Upper lobe of left lung (tissue), 6 donors: ENCODE measurements at places on chromosomes 1 and 21.

DNA sequence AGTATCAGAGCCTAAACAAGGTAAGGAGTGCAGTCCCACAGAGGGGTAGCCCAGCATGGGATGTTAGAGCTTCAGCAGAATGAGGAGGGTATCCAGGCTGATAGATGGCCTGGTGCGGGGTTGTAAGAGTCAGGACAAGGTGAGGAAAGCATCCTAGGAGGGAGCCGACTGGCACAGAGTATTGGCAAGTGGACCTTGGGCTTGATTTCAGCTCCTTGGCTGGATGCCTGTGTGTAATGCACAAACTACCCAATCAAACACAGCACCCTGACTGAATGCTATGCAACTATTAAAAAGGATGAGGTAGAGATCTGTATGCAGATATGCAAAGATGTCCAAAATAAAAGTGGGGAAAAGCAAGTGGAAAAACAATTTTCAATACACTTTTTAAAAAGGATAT is 18.0 kb downstream of the DENND2C start:
- H3K36me3 ChIP-seq, result no peaks in the 10 kb centered on the region
- H3K4me3 ChIP-seq, result no peak overlapping the region
- no peak overlapping the region for H3K27ac ChIP-seq
- no peaks in the 10 kb centered on the region for H3K4me1 ChIP-seq
- no peaks in the 10 kb centered on the region for H3K27me3 ChIP-seq

DNA sequence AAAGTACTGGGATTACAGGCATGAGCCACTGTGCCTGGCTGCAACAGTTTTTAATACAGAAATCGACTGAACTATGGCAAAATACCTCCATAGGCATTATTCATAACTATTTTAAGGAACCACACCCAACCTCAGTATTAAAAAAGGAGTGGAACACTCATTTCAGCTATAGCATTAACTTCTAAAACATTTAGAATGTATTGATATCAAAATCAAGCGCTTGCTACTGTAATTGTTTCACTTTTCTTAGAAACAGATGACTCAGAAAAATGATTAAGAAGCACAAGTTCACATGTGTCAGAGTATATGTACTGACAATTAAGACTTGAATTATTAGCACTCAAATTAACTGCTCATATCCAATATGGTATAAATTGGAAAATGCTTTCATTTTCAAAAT is 15.1 kb downstream of the AIDA start:
- no peak for DNase-seq
- peaks cover 55% of the 10 kb centered on the region for H3K36me3 ChIP-seq
- no peak overlapping the region for H3K27ac ChIP-seq

DNA sequence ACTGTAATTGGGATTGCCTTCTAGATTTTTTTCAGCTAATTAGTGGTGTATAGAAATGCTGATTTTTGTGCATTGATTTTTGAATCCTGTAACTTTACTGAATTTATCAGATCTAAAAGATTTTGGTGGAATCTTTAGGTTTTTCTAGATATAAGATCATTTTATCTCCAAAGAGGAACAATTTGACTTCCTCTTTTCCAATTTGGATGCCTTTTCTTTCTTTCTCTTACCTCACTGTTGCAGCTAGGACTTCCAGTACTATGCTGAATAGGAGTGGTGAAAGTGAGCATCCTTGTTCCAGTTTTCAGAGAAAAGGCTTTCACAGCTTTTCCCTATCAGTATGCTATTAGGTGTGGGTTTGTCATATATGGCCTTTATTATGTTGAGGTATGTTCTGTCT is 53.6 kb downstream of the TESK2 start:
- H3K4me1 ChIP-seq, result no peaks in the 10 kb centered on the region
- H3K27ac ChIP-seq, result no peak overlapping the region
- H3K36me3 ChIP-seq, result no peaks in the 10 kb centered on the region
- no peak overlapping the region for H3K4me3 ChIP-seq

DNA sequence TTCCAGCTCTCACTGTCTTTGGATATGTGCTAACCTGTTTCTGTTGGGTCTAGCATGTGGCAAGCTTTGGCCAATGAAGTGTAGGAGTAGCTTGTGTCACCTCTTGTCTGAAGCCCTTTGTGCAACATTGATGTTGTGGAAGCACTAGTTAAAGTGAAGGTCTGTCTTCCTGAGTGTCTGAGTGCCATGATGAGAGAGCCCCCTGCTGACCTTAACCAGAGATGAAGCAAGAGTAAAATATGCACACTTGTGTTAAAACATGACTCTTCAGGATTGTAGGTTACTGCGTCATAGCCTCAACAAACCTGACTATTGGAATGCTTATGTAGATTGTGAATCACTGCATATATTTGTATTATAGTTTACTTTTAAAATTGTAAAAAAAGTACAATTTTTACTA is 103.7 kb downstream of the NCAM2 start:
- H3K4me3 ChIP-seq, result no peak overlapping the region
- no peaks in the 10 kb centered on the region for H3K4me1 ChIP-seq
- H3K27ac ChIP-seq, result no peak overlapping the region
- no peaks in the 10 kb centered on the region for H3K27me3 ChIP-seq
- H3K36me3 ChIP-seq, result no peaks in the 10 kb centered on the region
